ENCODE measurements at places on chromosomes 3 and 15. TPM values are rescaled to one million over a fixed set of nuclear protein-coding genes. Genes with fewer than 3 reads are reported as not detected.
A peak's percentile ranks its signal among the peaks of the same experiment; 100 is the strongest.

GJD2 gene
- total RNA-seq, result not detected

LTK gene
- total RNA-seq, result 0.81 TPM

DNA sequence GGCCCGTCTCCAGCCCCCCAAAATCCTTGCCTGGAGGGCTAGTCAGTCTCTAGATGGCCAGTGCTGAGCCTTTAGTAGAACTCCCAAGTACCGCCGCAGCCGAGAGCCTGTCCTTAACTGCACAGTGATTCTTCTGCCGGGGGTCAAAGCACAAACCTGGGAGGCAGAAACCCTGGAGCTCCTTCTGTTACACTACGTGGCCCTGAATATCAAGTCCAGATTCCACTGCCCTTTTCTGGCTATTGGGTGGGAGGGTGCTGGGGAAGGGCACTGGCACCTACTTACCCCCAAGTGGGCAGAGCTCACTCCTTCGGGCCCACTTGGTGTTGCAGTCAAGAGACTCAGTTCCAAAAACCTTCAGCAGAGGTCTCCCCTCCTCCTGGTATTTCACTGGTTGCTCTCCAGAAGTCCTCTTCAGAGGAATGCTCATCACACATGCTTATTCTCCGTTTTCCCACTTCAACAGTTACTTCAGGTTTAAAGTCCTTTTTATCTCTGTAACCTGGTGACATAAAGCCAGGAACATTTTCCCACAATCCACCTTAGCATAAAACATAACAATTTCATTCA lies 10.8 kb downstream of the PDHB start:
- no peak overlapping the region for H3K4me3 ChIP-seq
- peaks cover 24% of the 10 kb centered on the region for H3K36me3 ChIP-seq
- H3K4me1 ChIP-seq, result peaks cover 5% of the 10 kb centered on the region
- DNase-seq, result no peak
- H3K27ac ChIP-seq, result peak overlapping the region; percentile 41

DNA sequence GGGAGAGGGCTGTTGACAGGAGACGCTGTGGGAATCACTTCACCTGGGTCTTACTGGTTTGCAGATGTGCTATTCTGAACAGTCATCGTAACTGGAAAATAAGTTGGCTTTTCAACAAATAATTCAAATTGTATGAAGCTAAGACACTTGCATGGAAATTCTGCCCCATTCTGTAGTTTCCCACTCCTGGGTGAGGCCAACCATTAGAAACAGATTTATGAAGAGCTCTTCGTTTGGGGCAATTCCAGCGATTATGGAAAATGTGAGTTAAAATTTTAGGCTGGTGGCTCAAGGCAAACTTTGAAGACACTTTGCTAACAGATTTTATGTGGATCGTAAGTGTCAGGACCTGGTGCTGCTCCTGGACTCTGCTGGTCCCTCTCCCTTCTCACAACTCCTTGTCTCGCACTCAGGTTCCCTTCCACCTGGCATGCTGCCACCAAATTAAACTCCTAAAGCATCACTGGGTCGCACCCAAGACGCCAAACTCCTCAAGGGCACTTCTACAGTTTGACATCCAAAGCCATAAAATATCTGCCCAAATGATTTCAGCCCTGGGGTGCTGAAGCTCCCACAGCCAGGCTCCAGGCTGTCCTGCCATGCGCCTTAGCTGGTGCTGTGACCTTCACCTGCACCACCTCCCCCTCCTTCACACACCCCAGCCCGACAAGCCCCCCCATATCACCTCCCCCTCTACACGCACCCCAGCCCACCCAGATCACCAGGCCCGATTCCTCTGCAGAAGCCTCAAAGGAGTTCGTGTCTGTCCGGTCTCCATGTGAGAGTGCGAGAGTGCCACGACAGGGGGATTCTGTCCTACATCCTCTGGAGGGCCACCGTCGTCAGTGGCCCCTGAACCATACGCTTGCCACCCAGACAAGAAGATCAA lies 138.4 kb downstream of the NSMCE3 start:
- H3K27me3 ChIP-seq, result peaks cover 4% of the 10 kb centered on the region
- no peak for DNase-seq
- peaks cover 3% of the 10 kb centered on the region for H3K4me1 ChIP-seq

GRCh38 chr3:15804553-15805095 lies 6.8 kb upstream of the ANKRD28 start:
- H3K36me3 ChIP-seq, result peaks cover 10% of the 10 kb centered on the region
- no peak overlapping the region for H3K4me3 ChIP-seq
- H3K27me3 ChIP-seq, result no peaks in the 10 kb centered on the region
- peak; percentile 31 for DNase-seq
- H3K27ac ChIP-seq, result peak overlapping the region; percentile 68
- H3K4me1 ChIP-seq, result peaks cover 74% of the 10 kb centered on the region

- H3K27me3 ChIP-seq, result no peaks in the 10 kb centered on the region
- DNase-seq, result no peak
- H3K4me1 ChIP-seq, result no peaks in the 10 kb centered on the region
- no peak overlapping the region for H3K27ac ChIP-seq
These were observed 919.0 kb downstream of the EPHA3 start for GRCh38 chr3:90026406-90026805.
